Activated CD8-positive, alpha-beta memory T cell treated with anti-CD3 and anti-CD28 coated beads for 4 hours (primary cell): ENCODE measurements at places on chromosomes 13 and 19.

- DNase-seq = no peak
Observed at GRCh38 chr13:59304596-59304995, 859.1 kb downstream of the DIAPH3 start.

DNA sequence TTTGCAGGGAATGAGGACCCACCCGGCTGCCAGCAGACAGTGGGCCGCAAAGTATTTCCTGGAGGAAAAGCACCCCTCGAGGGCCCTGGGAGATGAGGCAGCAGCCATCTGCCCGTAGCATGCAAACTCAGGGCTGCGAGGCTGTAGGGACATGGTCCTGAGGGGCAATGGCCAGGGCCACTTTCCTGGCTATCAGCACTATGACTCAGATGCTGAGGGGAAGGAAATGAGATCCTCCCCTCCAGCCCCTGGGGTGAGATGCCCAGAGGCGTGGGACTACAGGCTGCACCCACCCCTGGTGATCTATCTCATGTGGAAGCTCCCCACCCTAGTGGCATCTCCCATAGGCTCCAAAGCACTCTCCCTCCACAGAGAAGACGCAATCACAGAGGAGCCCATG is 80.1 kb downstream of the SLC7A1 start:
- no peak for DNase-seq

- no peak for DNase-seq
Observed at GRCh38 chr13:23510544-23510916, 59.7 kb upstream of the TNFRSF19 start.

DNA sequence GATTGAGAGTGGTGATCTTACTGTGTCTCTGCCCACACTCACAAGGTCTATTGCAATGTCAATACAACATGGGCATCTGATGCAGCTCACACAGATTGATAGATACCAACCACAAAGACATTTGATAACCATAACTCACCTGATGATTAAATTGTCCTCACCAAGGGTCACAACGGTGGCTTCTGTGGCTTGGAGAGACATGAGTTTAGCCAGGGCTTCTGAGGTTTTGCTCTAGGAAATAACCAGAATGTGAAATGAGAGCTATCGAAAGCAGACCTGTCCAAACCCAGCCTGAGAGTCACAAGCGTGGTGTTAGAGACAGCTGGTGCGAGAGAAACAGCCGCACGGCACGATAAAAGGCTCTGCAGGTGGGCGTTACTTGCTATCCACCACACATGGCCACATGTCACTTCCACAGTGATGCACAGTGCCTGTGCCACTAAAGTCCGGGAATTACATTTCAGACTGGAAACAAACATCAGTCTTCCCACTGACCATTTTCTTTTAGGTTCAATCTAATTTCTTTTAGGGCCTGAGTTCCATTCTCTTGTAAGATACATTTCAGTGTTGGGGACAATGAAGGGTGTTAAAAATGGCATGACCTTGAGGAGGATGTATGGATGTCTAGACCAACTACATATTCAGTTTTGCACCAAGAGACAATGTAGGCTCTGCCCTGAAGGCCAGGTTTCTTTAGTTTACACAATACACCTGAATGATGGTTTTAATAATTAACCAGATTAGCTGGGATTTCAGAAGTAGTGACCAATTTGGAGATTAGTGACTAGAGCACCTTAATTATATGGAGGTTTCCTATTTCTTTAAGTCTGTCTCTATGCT is 53.7 kb downstream of the ATP7B start:
- DNase-seq = no peak

DNA sequence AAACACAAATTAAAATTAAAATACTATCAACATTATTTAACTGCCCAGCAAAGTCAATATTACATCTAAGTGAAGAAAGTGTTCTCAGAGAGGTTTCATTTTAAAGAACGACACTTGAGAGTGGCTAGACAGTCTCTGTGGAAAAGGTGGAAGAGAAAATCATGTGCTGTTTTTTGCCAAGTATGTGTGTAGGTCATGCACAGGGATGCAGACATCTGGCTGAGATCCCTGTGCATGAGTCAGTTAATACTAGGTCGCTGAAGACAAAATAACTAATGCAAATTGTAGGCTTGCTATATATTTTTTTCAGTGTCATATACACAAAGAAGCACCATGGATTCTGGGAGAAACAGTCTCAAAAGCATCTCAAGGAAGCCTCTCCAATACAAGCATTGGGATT is 44.3 kb upstream of the ENOX1 start:
- no peak for DNase-seq

DNA sequence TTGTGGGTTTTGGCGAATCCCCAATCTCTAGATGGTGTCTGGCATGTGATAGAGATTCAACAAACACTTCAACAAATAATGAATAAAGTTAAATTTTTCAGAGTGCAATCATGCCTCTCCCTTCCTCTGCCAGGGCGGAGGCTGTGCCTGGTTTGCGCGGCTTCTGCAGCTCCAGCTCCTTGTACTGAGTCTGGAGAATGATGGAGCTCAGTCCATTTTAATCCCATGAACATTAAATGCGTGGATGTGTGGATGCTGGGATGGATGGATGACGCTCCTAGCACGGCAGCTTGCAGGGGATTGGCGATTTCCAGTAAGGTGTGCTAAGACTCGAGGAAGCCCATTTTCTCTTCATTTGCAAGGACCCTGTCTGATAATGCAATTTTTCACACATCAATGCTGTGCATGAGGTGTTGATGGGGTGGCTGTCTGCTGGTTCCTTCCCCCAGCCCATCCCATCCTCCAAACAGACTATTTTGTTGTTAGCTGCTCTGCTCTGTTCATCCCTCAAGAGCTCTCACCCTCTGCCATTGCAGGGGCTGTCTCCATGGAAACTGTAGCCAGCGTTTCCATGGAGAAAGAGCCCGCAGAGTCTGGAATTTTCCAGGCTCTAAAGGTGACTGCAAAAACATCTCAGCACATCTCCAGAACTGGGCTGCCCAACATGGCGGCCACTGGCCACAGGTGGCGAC is 92.6 kb upstream of the PEG3 start:
- no peak for DNase-seq

- no peak for DNase-seq
Observed at GRCh38 chr13:96243376-96243775, 153.5 kb downstream of the HS6ST3 start.

GRCh38 chr19:8611877-8612806 is 1.6 kb upstream of the ADAMTS10 start:
- DNase-seq = no peak

- no peak for DNase-seq
Observed at GRCh38 chr13:57787058-57787791, 155.7 kb downstream of the PCDH17 start.
